ENCODE measurements at places on chromosomes 6 and 20.

DNA sequence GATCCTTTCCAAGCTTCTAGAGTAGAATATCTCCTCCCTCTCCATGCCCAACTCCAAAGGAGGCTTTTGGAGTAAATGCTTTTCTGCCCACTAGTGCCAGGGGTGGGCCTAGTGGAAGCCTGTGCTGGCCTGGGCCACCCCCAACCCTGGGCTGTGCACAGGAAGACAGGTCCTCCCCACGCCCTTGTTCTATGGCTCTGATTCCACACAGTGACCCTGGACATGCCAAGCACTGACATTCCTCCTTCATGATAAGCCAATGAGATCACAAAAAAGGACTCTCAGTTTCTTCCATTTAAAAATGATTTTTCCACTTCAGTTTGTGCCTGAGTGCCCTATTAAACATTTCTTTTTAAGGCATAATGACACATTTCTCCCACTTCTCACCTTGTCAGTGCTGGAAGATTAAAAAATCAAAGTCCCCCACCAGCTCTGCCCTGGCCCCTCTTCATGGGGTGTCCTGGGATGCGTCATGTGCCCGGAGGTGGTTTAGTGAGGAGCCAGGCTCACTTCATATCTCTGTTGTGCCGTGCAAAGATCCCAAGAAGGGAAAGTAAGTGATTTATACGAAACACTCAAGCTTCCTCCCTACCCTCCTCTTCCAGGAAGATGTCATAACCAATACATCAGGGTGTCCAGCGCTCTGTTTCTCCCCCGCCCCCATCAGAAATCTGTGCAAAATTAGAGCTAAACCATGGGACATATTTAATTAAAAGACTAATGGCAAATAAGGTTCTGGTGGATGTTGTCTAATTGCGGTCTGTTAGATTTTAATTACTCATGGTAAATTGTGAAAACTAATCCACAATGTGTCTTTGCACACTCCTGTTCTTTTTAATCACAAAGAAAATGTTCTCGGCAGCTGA, 255.0 kb downstream of the NRN1 start:
- DNase-seq: no peak

GRCh38 chr6:1015825-1016224, 296.1 kb upstream of the FOXQ1 start:
- DNase-seq: no peak

DNA sequence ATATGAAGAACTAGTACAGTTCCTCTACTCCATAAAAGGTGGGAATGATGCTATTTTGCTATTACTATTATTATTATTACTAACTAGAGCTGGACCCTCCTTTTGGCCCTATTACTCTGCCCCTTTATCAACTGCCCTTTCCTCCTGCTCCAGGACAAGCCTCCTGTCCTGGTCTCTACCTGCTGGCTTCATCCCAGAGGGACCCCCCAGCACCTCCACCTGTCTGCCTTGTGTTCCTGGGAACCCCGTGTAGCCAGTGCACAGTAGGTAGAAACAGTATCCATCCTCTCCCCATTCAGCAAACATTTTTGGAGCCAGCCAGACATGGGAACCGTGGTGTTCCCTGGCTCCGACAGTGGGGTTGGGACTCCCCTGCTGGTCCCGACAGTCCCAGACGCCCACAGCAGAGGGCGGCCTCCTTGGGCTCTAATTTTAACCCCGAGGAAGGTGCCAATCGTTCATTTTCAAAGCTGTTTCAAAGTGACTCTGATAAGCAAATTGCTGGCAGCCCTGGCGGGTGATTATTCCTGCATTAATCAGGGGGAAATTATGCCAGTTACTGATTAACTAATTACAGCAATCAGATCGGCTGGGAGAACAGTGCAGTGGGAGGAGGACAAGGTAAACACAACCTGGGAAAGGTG, 44.2 kb upstream of the MDGA1 start:
- no peak for DNase-seq

GRCh38 chr6:154526996-154527395, 16.5 kb upstream of the CNKSR3 start:
- no peak for DNase-seq

GRCh38 chr6:24378473-24379097, 20.7 kb upstream of the DCDC2 start:
- no peak for DNase-seq

DNA sequence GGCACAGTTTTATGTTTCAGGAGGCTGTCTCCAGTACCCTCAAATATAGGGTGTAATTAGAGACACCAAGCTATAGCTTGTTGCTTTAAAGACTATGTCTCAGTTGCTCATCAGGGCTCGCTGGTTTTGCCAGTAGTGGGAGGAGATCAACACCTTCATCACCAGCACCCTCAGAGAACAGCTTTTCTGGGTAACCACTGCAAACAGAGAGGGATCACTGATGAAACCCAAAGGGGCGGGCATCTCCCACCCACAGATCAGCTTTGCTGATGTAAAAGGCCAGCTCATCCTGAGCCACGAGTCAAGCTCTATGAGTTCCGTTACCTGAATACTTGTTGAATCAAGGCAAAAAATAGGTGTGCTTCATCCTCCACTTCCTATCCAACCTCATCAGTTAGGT, 187.7 kb downstream of the AIG1 start:
- no peak for DNase-seq

DNA sequence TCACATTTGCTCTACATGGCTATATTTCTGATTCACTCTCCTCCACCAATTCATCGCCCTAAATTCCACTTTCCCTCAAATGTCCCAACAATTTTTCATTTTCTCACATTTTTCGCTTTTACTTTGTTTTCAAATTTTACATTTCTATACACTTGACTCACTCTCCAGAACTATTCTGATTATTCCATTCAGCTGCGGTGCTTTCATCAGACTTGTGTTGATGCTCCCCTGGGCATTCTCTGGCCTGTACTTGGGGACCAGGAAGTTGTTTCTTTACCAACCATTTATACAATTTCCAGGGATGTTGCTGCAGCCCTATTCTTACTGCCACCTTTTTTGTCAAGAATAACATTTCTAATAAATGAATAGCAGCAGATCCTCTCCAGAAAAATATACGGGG, 444.8 kb downstream of the MAFB start:
- no peak for DNase-seq

- DNase-seq: no peak
These were observed 88.5 kb upstream of the SIM1 start for GRCh38 chr6:100553243-100553642.

GRCh38 chr6:57190140-57190539, 18.0 kb downstream of the BAG2 start:
- DNase-seq: no peak
